ENCODE measurements at places on chromosomes 4 and X.

GRCh38 chr4:73408181-73408867 lies 4.2 kb downstream of the ALB start:
- DNase-seq, result no peak

GRCh38 chr4:14465507-14465906 lies 536.8 kb upstream of the CPEB2 start:
- no peak for DNase-seq

DNA sequence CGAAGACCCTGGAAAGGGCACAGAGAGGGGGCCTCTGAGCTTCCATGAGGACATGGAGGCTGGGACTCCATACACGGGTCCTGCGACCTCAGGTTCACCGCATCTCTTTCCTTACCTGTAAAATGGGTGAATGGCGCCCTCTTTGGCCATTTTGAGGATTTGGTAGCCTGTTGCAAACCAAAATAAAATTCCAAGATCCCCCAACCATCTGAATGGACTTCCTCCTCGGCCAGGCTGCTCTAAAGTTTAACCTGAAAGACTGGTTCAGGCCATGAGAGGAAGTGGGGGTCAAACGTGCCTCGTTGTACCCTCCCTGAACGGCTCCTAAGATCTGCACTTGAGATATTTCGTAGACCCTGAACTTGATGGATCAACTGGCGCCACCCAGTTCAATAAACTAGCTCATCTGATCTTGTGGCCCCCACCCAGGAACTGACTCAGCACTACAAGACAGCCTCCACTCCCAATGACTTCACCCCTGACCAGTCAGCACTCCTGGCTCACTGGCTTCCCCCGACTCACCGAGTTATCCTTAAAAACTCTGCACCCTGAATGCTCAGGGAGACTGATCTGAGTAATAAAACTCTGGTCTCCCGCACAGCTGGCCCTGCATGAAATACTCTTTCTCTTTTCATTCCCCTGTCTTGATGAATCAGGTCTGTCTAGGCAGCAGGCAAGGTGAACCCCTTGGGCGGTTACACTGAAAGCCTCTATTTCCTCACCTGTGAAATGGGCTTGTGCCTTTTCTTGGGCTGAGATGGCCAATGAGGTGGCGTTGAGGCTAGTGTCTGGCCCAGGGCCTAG lies 32.9 kb upstream of the GPR78 start:
- peak; percentile 36 for DNase-seq

DNA sequence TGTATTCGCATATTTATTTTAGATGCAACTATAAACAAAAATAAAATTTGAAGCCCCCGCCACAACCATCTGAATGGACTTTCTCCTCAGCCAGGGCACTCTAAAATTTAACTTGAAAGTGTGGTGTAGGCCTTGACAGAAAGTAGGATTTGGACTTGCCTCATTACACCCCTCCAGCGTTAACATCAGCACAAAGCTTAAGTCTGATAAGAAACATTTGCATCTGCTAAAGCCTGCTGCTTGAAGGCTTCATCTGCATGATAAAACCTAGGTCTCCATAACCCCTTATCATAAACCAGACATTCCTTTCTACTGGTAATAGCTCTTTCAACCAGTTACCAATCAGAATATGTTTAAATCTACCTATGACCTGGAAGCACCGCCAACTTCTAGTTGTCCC lies 1046.5 kb downstream of the FAT4 start:
- no peak for DNase-seq

- DNase-seq, result no peak
These were observed 31.5 kb upstream of the HDAC8 start for GRCh38 chrX:72604112-72604511.

GRCh38 chr4:127140306-127140705 lies 492.5 kb upstream of the INTU start:
- DNase-seq, result no peak

GRCh38 chrX:37357436-37357835 lies 8.3 kb downstream of the PRRG1 start:
- DNase-seq, result no peak

GRCh38 chr4:58590722-58591121 lies 1480.5 kb upstream of the IGFBP7 start:
- DNase-seq, result no peak

DNA sequence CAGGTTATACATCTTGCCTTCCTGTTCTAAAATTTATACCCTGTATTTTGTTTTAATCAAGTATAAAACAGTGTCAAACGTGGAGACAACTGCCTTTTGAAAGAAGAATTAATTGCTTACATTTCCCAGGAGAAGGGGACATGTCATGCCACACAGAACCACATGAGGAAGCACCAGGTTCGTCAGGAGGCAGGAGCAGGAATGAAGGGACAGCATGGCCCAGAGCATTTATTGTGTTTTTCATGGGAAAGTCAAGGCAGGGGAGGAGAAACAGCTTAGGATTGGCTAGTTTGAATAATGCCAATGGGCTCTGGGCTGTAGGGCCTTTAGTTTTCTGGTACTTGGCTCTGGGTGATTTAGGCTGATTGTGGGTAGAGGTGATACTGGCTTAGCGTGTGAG lies 203.7 kb downstream of the CFAP299 start:
- DNase-seq, result no peak

- DNase-seq, result no peak
These were observed 47.1 kb downstream of the FAM13A start for GRCh38 chr4:89009761-89010369.

DNA sequence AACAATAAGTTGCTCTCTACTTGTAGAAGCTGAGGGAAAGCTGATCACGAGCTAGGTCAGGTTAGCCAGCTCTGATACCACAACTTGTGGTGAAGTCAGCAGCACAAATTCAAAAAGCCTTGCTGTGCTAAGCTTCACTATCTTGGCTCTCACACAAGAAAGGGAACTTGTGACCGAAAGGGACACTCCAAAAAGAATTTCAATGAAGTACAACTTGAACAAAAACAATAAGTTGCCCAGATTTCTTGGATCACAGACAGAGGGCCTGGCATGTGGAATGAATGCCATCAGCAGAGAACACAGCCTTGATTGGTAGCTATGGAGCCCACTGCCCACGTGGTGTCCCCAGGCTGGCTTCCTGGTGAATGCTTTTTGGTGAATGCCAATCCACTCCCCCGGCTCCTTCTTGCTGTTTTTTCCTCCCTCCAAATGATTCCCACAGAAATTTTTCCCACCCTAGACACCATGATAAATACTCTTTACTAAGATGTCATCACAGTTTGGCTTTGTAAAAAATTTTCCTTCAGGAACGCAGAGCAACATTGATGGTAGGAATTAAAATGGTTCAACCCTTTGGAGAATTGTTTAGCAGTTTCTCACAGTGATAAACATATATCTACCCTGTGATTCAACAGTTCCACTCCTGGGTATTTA lies 82.6 kb downstream of the ANXA3 start:
- no peak for DNase-seq

GRCh38 chrX:39527025-39527424 lies 570.7 kb downstream of the BCOR start:
- DNase-seq, result no peak
